M059J (cell line): ENCODE measurements at places on chromosomes 3 and 15. TPM values are rescaled to one million over a fixed set of nuclear protein-coding genes. Genes with fewer than 3 reads are reported as not detected.

DNA sequence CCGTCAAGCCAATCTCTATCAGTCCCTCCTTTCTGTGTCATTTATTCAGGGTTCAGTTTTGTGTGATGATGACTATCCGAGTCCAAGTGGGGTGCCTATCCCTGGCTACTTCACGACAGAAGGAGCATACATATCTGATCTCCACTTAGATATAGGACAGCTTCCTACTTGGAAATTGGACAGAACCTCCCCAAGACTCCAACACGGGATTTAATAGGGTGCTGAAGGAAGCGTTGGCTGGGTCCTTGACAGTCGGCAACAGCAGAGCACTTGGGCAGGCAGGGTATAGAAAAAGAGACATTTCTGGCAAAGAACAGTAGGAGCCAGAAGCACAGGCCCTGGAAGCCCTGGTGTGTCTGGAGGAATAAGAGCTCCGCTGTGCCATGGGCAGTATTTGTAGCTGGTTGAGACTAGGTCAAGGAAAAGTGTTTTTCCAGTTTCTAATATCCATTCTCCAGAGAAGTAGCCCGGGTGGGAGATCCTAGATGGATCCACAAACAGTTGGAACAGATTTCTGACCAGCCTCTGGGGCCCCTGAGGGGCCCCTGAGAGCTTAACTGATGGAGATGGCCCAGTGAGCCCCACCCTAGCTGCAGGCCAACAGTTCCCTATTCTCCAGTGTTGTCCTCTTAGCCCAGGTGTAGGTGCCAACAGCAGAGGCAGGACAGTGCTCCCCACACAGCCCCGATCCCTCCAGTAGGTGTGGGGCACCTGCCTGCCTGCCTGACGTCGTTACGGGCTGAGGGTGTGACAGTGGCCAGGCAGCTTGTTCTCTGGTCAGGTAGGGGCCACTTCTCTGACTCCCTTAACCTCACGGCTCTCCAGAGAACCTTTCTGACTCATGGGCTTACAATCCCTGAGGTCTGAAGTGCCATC is 130.8 kb downstream of the CHCHD6 start:
- DNase-seq: peak; percentile 77

Gene CCR9
- not detected in 2 replicates for total RNA-seq

- no peak for DNase-seq
These were observed 52.0 kb upstream of the CCNB2 start for GRCh38 chr15:59052915-59053407.

GRCh38 chr15:101246824-101247745 is 4.8 kb downstream of the CHSY1 start:
- no peak for DNase-seq

Gene ITIH1
- not detected in 2 replicates for total RNA-seq

Gene APBA2
- 9.2 and 11.2 TPM in 2 replicates for total RNA-seq

DNA sequence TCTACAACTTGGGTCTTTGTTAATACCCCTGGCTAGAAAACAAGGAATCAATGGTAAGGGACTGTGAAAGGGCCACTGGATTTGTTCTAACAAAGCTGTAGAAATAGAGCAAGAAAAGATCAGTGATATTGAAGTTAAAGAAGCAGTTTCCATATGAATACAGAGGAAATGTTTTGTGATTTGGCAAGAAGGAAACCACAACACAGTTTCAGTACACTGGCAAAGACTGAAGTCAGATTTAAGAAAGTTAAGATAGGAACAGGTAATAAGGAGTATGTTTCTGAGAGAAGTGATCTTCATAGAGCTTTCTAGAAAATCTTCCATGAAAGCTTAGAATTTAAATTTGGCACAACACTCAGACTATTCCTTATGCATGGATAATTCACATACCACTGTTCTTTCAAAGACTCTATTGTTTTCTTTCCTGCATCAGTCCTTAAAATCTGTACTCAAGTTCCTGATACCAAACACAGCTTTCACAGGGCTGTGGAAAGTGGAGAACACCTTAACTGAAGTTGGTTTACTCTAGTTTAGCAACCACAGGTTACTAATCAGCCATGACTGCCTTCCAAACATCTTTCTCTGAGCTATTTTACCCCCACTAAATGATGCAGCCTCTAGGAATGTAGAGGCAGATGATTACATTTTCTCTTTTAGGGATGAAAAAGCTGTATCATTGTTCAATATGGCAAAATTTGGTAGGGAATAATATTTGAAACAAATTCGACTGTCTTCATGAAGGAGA is 32.4 kb upstream of the ALCAM start:
- DNase-seq: peak; percentile 75

GRCh38 chr15:69556344-69556743 is 103.7 kb downstream of the RPLP1 start:
- peak; percentile 17 for DNase-seq

Gene SLCO3A1
- 1.8 and 5.9 TPM in 2 replicates for total RNA-seq

Gene CLDN18
- total RNA-seq: not detected in 2 replicates

Gene FSD2
- not detected in 2 replicates for total RNA-seq

GRCh38 chr15:81053621-81054020 is 52.9 kb downstream of the TLNRD1 start:
- no peak for DNase-seq

DNA sequence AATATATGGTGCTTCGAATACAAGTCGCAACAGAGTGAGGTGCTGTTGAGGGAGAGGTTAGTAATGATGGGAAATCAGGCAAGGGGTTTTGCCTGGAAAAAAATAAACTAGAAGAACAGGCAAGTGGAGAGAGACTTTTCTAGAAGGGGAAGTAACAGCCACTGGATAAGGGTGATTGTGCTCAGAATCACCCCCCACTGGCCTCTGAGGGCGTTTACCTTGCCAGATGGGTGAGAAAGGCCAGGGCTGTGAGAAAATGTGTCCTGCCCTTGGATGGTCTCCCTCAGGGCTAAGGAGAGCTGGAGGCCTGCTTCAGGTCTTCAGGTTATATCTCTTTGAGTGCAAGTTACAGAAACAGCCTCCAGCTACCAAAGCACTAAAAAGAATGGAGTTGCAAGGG is 151.8 kb downstream of the MEX3B start:
- no peak for DNase-seq

Gene SH2D7
- total RNA-seq: not detected in 2 replicates

GRCh38 chr3:38131621-38132369 is 5.1 kb downstream of the ACAA1 start:
- DNase-seq: no peak
